Effector memory CD4-positive, alpha-beta T cell (primary cell): ENCODE measurements at places on chromosomes 2 and 18.

- DNase-seq: no peak
These were observed 43.5 kb downstream of the SCN1A start for GRCh38 chr2:166084301-166084700.

DNA sequence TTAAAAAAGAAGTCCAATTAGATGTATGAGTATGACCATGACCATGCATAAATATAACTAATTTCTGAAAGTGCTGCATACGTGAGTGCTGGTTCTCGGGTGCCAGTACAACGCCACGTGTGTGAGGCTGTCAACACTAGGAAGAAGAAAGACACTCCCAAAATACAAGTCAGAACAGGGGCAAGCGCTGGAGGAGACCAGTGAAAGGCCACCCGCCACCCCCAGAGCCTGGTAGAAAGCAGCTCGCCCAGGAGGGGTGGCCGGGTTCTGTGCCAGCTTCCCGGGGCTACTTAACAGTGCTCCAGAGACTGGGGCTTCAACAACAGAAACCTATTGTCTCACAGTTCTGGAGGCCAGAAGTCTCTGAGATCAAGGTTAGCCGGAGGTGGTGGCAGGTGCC is 147.6 kb downstream of the RTP5 start:
- no peak for DNase-seq

GRCh38 chr2:200913654-200914053 is 24.5 kb downstream of the NIF3L1 start:
- no peak for DNase-seq

GRCh38 chr18:35174745-35175144 is 66.1 kb upstream of the ZNF397 start:
- no peak for DNase-seq

DNA sequence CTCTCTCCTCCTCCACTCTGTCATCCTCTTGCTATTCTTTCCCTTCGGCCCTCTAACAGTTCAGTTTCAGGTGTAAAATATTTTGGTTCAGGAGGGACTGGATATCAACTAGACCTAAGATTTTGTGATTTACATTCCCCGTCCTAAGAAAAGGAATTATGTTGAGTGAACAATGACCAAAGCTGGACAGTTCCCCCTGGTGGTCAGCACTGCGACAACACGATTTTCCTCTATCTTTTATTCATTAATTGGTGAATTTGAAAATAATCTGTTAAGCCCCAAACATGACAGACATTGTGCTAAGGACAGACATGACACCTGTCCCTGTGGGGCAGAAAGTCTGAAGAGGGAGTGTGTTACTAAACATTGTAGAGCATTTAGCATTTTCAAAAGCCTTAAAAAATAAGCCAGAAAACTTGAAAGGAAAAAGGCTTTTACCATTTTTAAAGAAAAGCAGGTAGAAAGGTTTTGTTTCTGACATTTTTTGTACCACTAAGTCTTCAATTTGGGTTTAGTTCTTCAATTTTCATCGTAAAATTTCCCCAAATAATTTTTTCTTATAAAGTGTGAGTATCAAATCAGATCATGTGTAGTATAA is 28.4 kb upstream of the GTF2A1L start:
- DNase-seq: no peak
